ENCODE measurements at places on chromosomes 12 and 14.
A peak's percentile ranks its signal among the peaks of the same experiment; 100 is the strongest.

GRCh38 chr12:28683366-28683765 lies 465.7 kb upstream of the FAR2 start:
- no peak for DNase-seq

- peak; percentile 40 for DNase-seq
These were observed 56.4 kb upstream of the RNU6-8 start for GRCh38 chr14:32259368-32260013.

GRCh38 chr12:56143217-56143616 lies 9.2 kb upstream of the MYL6B start:
- no peak for DNase-seq

- DNase-seq, result no peak
These were observed 290.5 kb upstream of the FBXO33 start for GRCh38 chr14:39722547-39723273.

- no peak for DNase-seq
These were observed 447.4 kb downstream of the AEBP2 start for GRCh38 chr12:19886639-19887064.

GRCh38 chr14:93984987-93985410 lies 8.6 kb upstream of the ASB2 start:
- DNase-seq, result peak; percentile 64

GRCh38 chr12:70719672-70720420 lies 82.6 kb upstream of the PTPRB start:
- DNase-seq, result peak; percentile 27

DNA sequence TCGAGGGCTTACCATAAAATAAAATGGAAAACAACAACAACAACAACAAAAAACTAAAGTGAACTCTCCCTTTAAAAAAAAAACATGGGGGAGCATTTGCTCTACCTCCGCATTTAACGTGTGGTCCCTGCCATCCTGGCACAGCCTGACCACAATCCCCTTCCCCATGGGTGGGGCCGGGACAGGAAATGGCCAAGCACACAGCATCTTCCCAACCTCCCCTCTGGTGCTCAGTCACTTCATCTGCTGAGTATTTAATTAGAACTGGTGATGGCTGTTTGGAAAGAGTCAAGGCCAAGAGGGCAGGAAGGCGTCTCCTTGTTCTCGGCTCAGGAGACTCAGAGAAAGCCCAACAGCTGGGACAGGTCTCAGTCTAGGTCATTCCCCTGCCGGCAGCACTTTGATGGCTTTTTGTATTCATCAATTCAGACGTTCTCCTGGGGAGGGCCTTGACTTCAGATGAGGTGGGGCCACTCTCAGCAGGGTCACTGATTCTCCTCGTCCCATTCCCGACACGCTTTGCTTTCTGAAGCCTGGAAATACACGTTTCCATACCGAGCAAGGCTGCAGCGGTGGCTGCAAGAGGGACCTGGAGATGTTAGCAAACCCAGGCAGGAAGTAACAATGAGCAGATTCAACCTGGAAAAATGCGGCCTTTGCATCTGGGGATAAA lies 44.4 kb downstream of the ANO2 start:
- no peak for DNase-seq

GRCh38 chr14:80560800-80561657 lies 349.7 kb upstream of the DIO2 start:
- no peak for DNase-seq

GRCh38 chr12:9449181-9449580 lies 158.5 kb downstream of the KLRB1 start:
- no peak for DNase-seq

DNA sequence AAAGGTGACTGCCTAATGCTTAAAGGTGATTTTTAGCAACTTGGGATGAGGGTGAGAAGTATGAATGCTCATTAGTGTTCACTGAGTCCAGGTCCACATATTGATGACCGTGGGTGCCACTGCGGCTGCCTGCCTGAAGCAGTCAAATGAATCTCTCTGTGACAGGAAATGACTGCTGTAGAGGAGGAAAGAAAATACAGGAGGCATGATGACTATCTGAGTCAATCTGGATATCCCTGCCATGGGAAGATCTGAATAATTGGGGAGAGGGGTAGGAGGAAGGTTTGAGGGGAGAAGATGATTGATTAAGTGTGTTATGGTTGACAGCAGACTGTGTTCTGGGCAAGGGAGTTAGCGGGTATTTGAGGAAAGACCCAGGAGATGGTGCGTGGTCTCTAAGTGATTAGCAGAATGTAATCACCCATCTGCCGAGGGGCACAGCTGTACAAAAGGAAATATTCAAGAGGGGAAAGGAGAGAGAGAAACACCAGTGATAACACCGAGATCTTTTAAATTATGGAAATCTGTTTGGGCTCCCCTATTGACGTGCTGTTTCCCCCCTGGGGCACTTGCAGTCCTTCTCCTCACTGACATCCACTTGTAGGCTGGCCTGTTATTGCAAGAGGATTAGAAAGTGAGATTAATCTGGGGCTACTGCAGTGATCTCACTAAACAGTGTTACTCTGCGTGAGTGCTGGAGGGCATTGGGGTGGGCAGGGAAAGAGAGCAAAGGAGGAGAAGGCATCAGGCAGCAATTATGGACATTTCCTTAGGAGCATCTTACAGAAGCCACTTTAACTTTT lies 97.7 kb downstream of the AKAP6 start:
- no peak for DNase-seq

DNA sequence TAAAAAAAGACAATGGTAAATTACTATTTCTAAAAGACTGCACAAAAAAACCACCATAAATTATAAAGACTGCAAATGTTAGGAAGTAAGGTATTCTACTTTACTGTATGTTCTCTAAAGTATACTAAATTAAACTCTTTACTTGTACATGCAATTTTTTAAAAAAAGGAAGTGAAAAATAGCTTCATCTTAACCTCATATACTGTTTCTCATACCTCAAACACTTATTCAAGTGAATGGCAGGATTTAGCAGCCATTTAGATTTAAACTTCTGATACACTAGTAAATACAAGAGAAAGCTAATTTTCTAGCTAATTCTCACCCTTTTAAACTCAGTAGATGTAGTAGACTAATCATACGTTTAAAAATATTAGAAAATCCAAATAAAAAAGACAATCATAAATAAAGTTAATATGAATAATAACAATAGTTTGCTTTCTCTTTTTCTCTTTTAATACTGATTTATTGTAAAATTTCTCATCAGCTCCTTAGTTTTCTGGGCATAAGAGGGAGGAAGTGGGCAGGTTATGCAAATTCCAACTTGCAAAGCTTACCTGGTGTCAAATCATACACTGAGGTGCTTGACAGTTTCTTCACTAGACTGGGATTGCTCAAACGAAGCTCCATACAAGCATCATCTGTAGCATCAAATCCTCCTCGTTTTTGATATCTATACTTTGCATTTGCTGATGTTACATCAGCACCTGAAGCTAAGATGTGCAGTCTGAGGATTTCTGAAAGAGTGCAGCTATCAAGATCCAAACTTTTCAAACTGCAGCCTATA lies 71.0 kb upstream of the CFL2 start:
- DNase-seq, result no peak

DNA sequence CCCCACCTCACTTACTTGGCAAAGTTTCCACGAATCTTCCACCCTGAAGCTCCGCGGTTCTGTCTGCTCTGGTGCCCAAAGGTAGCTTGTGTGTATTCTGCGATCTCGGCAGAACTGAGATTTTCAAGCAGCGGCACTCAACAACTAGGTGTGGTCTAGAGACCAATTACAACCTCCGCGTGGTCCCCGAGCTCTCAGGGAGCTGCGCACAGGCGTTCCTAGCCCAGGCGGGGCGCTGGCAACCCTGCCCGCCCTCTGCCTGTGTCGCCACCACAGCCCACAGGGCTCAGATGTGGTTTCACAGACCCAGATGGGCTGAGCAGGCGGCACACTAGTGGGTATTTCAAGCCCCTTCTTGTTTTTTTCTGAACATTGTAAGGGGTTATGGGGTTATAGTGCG lies 1.5 kb upstream of the DIABLO start:
- DNase-seq, result no peak

GRCh38 chr12:29207120-29207519 lies 58.0 kb downstream of the FAR2 start:
- DNase-seq, result no peak

DNA sequence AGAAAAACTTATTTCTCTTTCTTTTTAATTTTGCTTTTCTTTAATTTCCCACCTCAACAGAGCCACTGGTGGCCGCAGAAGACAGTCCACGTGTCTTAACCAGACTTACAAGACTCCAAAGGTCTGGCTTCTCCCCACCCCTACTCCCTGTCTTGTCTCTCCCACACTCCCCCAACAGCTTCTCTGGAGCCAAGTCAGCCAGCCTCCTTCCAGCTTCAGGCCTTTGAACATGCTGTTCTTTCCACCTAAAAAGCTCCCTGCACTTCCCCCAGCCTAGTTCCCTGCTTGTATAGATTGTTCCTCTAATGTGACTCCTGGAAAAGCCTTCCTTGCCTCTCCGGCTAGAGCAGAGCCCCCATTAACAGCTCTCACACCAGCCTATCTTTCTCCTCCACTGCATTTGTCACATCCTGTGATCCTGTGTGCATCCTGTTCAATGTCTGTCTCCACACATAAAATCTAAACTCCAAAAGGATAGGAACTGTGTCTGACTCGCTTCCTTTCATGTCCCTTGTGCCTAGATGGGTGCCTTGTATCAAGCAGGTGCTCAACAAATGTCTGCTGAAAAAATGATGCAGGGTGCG lies 7.8 kb upstream of the DYNLL1 start:
- no peak for DNase-seq

DNA sequence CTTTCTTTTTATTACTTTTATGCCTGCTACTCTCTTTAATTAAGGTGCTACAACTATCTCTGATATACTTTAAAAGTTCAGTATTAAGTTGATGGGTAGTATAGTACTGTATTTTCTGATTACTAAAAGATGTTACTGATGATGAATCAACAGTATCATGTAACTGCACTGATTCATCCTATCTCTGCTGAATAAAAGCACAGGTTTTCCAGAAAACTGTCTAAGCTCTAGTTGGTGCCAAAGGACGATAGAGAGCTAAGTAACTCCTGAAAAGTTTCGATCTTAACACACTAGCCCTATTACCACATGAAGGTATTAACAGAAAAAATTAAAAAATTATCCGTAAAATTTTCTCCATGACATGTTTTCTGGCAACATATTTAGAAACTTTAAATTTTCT lies 2.1 kb downstream of the SCAF11 start:
- no peak for DNase-seq

DNA sequence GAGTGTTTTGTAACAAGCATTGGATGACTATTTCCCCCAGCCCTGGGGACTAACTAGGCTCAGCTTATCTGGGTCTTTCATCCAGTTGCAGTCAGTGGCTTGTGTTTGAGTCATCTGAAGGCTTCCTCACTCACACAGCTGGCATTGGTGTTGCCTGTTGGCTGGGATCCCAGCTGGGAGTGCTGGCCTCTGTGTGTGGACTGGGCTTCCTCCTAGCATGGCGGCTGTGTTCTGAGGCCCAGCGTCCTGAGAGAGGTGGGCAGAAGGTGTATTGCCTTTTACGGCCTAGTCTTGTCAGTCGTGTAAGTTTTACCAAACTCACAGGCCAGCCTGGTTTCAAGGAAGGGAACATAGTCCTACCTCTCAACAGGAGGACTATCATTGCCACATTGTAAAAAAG lies 28.3 kb upstream of the PPP2R5C start:
- no peak for DNase-seq

GRCh38 chr14:95098984-95099599 lies 58.2 kb downstream of the DICER1 start:
- DNase-seq, result peak; percentile 68

- DNase-seq, result no peak
These were observed 36.3 kb downstream of the LGMN start for GRCh38 chr14:92711976-92712653.

DNA sequence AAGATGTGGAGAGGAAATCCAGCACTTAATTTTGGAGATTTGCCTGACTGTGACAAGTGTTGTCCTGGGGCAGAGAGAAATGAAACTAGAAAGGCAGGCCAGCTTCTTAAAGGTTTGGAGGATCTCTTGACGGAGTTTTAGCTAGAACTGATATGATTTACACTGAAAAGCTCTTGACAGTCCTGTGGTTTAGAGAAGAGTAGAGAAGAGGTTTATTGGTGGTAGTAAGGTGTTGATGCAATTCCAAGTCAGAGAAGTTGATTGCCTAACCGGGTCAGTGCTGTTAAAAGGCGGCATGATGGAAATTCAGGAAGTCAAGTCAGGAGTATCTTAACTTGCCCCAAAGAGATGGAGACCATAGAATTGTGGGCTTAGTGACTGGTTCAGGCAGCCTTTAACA lies 89.0 kb upstream of the TRAF3 start:
- DNase-seq, result no peak

GRCh38 chr12:112988224-112988623 lies 9.9 kb downstream of the OAS2 start:
- DNase-seq, result no peak

GRCh38 chr12:93616584-93617101 lies 44.2 kb downstream of the SOCS2 start:
- DNase-seq, result no peak

DNA sequence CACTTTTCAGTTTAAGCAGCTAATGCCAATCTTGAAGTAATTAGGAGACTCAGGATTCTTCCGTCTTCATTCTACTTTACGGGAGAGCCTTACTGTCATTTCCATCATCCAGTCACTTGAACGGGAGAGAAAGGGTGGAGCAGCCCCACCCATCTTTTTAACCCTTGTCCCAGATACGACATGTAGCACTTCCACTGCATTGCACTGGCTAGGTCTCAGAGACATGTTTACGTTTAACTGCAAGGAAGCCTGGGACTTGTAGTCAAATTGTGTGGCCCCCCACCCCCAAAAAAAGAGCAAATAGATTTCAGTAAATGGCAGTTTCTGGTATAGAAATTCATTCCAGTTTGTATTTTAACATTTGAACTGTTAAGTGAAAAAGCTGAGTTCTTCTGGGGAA lies 46.1 kb upstream of the SYT1 start:
- DNase-seq, result no peak

- no peak for DNase-seq
These were observed 162.7 kb downstream of the BMP4 start for GRCh38 chr14:53793790-53794505.

- no peak for DNase-seq
These were observed 76.1 kb downstream of the GALNT4 start for GRCh38 chr12:89448526-89448925.

DNA sequence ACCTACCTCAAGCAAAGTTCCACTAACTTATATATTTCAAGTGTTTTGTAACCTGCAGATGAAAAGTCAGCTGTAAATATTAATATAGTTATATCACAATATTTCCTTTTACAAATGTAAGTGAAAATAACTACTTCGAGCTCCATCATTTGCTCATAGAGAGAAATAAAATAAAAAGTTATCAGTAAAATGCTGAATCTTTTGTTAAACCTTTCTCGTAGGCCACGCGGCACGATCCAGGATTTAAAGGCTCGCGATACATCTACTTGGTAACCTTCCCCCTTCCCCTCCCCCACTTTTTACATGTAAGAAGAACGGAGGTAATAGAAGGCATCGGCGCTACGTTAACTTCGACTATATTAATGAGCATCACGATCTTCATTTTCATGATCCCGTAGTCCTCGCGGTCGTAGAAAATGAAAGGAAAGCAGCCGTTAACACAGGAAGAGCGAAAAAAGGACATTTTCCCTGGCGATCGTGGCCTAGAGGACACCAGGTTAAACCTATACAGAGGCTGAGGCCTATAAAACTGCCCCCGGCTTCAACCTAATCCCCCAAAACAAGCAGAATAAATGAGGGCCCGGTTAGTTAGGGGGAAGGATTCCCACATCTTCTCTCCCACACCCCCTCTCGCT lies 508 bp downstream of the HNRNPC start:
- peak; percentile 66 for DNase-seq
